WTC11 (cell line): ENCODE measurements at places on chromosomes 1 and 21.

- no peak for DNase-seq
These were observed 345.6 kb upstream of the AJAP1 start for GRCh38 chr1:4308806-4309205.

GRCh38 chr1:90154711-90155110 lies 159.8 kb downstream of the ZNF326 start:
- no peak for DNase-seq

- no peak for DNase-seq
These were observed 19.0 kb upstream of the PRSS38 start for GRCh38 chr1:227796359-227796915.

GRCh38 chr1:156559797-156560385 lies 12.5 kb downstream of the IQGAP3 start:
- DNase-seq, result no peak

DNA sequence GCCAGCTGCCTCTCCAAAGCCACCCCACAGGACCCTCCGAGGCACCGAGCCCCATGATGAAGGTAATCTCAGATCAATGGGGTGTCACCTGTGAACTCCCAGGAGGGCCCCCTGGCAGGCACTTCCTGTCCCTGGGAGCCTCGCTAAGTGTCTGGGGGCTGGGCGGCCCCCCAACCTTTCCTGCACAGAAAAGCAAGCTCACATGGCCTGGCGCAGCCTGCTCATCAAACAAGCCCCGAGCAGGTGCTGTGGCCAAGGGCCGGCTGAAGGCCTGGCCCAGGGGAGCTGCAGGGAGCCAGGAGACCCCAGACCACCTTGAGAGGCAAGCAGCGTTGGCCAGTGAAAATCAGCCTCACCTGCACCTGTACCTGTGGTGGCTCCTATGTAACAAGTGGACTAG lies 2.9 kb downstream of the RIPK4 start:
- DNase-seq, result no peak

DNA sequence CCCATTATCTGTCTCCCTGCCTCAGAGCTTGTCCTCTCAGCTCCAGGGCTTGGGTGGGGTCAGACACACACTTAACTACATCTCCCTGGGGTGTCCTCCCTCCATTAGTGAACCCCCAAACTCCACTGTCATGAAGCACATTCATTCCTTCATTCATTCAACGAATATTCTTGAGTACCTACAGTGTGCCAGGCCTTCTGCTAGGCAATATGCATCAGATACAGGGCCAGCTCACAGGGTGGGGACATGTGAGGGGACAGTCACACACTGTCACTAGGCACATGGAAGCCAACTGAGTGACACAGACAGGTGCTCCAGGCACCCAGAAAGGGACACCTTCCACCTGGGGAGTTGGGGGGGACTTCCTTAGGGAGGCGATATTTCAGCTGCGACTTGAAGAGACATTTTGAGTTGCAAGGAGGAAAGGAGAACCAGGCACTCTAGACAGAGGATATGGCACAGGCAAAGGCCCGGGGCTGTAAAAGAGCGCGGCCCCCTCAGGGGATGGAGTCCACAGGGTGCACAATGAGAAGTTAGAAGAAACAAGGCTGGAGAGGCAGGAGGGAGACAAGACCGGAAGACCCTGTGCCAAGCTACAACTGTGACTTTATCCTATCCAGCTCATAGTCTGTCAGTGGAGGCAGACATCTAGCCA lies 8.7 kb upstream of the S100A8 start:
- DNase-seq, result no peak

GRCh38 chr1:44511769-44512168 lies 106.7 kb downstream of the RNF220 start:
- no peak for DNase-seq
